Suppressor macrophage (primary cell): ENCODE measurements at places on chromosomes 12 and 14.
A peak's percentile ranks its signal among the peaks of the same experiment; 100 is the strongest.

DNA sequence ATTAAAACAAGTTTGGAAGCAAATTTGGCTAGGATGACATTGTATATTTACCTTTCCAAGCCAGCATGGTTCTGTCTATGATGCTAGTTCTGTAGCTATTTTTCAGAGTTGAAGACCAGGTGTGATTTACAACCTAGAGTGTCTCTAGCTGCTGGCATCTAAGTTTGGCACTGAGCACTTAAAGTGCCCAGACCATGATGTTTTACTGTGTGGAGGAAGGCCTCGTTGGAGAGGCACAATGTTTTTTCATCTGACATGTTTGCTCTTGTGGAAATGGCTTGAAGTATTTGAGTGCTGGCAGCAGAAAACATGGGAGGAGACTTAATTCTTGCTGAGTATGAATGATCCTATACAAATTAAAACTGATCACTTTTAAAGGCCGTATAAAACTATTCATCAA, 13.0 kb upstream of the C12orf71 start:
- DNase-seq = no peak

GRCh38 chr12:119480551-119480950, 113.0 kb upstream of the TMEM233 start:
- no peak for DNase-seq

DNA sequence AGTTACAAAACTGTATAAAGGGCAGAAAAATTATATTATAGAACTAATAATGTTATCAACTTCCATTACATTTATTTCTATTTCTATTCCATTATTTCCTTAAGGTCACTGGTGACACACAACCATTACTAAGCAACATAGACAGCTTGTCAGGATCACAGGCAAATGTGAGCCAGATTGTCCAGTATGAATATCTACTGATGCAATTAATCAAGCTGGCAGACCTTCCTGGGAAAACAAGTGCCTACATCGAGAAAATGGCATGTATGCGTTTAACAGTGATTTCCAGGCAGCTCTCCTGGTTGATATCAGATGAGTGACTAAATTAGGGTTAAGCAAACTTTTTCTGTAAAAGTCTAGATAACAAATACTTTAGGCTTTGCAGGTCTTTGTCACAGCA, 36.9 kb upstream of the TSPAN8 start:
- no peak for DNase-seq

- no peak for DNase-seq
These were observed 604 bp downstream of the EEA1 start for GRCh38 chr12:92928421-92928961.

- no peak for DNase-seq
These were observed 1322.3 kb upstream of the TMEM132C start for GRCh38 chr12:126944684-126945083.

GRCh38 chr12:6361834-6362233, 13.5 kb downstream of the SCNN1A start:
- DNase-seq = peak; percentile 71

DNA sequence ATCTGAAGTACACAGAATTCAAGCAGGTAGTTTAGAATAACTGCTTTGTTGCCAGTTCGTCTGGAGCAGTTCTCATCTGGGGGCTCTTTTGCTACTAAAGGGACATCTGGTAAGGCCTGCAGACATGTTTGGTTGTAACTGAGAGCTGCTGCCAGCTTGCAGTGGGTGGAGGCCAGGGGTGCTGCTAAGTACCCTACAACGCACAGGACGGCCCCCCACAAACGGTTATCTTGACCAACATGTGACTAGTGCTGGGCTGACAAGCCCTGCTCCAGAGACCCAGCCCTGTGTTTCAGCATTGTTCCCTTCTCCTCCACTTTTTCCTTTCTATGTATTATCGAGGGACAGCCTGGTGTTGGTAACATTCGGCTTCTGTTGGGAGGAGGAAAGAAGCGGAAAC, 40.8 kb downstream of the FBXO21 start:
- no peak for DNase-seq
